ENCODE measurements at places on chromosomes 16 and 17.

- peak; percentile 46 for DNase-seq
Observed at GRCh38 chr17:29115961-29116803, 64.0 kb downstream of the MYO18A start.

DNA sequence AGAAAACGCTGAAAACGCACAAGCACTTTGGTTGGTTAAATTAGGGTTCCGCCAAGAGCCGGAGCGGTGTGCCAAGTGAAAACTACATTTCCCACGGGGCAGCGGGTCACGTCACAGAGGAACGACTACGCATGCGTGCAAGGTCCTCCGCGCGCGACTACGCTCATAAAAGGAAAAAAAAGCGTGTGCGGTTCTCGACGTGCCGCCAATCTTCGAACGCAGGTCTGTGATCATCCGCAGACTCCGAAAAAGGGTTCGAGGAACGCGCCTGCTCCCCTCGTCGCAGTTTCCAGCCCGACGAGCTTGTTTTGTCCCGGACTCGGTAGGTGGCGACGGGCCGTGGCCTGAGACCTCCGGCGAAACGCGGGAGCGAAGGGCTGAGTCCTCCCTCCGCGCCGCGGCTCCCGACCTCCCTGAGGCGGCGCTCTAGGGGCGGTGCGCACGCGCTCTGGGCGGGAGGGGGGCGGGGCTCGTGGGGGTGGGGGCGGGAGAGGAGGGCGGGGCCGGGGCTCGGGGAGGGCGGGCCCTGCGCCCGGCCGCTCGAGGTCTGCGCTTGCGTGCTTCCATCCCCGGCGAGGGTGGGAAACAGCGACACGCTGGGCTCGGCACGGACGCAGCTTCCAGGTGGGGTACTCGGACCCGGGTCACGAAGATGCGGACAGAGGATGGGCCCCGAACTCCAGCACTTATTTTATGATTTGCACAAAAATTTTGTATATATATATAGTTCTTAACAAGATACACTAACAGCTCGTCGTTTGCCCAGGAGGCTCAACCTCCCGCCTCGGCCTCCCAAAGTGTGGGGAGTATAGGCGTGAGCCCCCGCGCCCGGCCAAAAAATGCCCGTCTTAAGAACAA lies at the start of gene SGF29:
Gene SGF29 (plus strand): TSS at position 145 of the 858 bp plus-strand sequence. CDS start 27,150 bp downstream, outside the sequence.
- DNase-seq = peak; percentile 89

GRCh38 chr17:67161573-67161972 lies 83.4 kb downstream of the HELZ start:
- DNase-seq = no peak

DNA sequence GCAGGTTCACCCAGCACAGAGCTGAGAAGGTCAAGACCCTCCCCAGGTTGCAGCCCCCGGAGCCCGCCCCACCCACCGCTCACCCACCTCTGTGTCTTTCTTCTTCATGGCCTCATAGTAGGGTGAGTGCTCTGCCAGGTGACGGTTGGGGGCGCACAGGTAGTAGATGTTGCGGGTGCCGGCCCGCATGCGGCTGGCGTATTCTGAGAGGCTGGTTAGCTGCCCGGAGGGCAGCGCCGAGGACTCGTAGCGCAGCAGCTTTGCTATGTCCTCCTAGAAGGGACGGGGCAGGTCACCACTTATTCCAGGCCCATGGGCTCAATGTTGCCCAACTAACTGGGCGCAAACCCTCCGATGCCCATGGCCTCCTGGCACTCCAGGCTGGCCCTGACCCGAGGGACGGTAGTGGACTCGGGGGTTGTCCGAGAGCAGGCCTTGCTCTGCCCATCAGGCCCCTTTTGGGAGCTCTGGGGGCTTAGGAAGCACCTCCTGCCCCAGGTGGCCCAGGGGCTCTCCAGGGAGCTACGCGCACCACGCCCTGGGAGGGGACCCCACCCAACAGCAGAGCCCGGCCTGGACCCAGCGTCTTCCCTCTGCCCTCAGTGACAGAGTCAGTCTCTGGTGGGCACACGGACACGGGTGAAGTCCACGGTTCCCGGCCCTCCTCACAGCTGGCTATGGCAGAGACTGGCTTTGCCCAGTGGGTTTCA lies 9.9 kb downstream of the DNASE1 start:
- DNase-seq = no peak

DNA sequence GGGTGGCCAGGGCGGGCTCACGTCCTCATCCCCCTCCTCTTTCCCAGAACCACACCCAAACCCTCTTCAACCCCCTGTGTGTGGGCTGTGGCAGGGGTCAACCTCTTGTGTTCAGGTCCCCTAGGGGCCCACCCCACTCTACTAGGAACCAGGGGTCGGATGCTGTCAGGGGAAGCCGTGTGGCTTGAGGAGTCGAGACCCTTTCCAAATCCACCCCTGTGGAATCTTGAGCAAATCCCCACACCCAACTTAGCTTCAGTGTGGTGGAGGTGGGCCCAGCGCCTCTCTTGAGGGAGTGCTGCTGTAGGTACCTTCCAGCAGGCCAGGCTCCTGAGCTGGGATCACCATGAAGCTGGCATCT lies 121.5 kb downstream of the MRM1 start:
- DNase-seq = no peak

GRCh38 chr16:4693956-4694641 lies 737 bp downstream of the NUDT16L1 start:
- peak; percentile 46 for DNase-seq

DNA sequence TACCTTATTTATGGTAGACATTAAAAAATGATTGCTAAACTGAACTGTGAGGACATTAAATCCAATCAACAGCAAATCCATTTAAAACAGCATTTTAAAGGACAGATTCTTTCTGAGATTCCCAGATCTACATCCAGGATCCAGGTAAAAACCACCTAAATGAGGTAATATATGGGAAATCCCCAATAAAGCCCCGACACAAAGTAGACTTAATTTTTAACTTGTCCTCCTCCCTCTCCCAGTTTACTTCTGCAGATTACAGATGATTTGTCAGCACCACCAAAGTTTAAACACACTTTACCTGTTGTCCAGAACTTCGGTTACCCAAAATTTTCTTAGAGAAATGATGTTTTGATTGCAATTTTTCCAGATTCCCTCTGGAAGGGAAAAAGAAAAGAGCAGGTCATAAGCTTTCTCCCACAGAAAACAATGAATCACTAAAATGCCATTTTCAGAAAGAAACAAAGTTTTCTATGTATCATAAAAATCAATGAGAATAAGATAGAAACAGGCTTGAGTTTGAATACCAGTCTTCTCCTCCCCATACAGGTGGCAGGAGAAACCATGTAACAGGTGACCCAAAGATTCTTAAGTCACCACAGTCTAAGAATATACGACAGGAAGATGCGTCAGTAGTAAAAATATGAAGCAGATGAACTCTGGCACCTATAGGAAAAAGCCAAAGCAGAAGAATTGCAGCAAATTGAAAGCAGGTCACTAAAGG lies 22.8 kb downstream of the GJC1 start:
- no peak for DNase-seq

DNA sequence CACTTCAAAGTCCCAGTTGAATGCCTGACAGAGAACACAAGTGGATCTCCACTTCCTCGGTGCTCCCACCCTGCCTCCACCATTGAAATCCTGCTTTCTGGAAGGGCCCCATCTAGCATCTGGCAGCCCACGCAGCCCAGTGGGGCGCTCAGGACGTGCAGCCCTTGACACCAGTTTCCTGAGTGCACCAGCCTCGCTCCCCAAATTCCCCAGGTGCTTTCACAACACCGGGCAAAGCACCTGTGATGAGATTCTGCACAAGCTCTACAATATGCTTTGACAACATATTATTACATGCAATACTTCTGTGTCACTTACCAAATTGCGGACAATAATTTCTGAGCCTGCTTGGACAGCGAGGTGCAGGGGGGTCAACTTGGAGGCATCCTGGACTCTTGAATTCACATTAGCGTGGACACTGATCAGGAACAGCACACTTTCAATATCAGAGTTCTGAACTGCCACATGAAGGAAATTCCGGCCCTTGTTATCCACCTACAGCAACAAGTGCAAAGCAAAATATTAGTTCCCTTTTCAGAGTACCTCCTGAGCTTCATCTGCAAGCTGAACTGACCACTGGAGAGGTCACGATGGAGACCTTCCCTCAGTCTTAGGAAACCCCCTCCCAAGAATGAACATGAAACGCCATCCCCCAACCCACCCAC lies 33.9 kb downstream of the CYB5D2 start:
- DNase-seq = no peak

GRCh38 chr17:19343671-19344151 lies 18.8 kb downstream of the B9D1 start:
- no peak for DNase-seq

DNA sequence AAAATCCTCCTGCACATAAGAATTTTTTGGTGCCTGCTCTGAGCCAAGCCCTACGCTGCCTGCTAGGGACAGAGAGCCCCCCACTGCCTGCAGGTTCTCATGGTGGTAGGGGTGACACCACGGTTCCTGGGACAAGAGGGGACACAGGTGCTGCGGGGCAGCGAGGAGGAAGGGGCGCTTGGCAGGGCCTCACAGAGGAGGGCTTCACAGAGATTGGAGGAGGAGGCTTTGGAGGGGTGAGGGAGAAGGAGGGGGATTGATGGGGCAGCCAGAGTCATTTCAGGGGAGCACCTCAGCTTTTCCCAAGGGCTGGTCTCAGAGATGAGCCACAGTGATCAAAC lies 29.8 kb upstream of the GSG1L start:
- DNase-seq = no peak

- DNase-seq = no peak
Observed at GRCh38 chr17:76200354-76200753, 39.9 kb downstream of the RNF157 start.

DNA sequence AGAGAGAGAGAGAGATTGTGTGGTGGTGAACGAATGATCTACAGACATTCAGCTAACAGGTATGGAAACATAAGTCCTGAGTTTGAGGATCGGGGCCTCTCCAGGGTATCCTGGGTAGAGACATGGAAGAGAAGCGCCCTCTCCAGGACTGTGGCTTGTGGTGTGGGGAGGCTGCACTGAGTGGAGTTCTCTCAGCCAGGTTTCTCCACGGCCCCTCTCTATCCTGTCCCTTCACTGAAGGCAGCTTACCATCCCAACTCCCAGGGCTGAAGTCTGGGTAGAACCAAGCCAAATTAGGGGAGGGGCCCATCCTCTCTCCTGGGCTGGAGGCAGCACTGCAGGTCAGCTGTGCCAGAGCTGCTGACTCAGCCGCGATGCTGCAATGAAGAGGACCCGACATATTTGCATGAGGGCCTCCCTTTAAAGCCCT lies 6.2 kb downstream of the C1QL1 start:
- no peak for DNase-seq

- no peak for DNase-seq
Observed at GRCh38 chr16:70726892-70727361, 41.1 kb upstream of the MTSS2 start.

DNA sequence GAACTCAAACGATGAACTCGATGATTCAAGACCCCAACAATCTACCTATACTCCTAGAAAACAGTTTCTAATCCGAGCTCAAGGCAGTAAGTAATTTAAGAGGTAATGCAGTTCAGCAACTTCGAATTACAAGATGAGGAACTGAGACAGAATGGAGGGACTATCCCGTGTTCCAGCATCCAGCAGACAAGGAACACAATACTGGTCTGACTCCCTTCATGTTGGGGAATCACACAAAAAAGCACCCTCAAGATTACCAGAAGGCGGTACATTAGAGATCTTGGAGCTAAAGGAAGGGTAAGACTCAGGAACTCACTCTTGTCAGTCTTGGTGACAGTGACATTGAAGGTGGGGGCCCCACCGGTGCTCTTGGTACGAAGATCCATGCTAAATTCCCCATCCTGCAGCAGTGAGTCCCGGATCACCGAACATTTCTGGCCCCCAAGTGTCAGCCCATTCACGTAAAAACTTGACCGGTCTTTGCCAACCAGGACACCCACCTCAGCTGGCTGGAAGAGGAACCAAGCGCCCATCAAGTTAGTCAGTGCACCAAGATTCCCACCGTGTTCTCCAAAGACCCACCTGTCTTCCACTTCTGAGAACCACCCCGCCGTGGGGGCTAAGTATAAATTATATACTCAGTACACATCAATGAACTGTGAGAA lies 1.9 kb downstream of the PFN1 start:
- DNase-seq = no peak

Data from AG10803 (cell line).